Activated naive CD8-positive, alpha-beta T cell treated with anti-CD3 and anti-CD28 coated beads for 36 hours (primary cell): ENCODE measurements at places on chromosomes 11 and 22. TPM values are rescaled to one million over a fixed set of nuclear protein-coding genes. Genes with fewer than 3 reads are reported as not detected.

- no peak for DNase-seq
Observed at GRCh38 chr11:945986-946385, 20.3 kb downstream of the AP2A2 start.

- DNase-seq = no peak
Observed at GRCh38 chr11:59801981-59802638, 8.5 kb downstream of the MRPL16 start.

GRCh38 chr11:78214331-78215194 is 25.8 kb downstream of the USP35 start:
- DNase-seq = no peak

GRCh38 chr11:14669499-14669898 is 25.9 kb downstream of the PDE3B start:
- DNase-seq = no peak

DNA sequence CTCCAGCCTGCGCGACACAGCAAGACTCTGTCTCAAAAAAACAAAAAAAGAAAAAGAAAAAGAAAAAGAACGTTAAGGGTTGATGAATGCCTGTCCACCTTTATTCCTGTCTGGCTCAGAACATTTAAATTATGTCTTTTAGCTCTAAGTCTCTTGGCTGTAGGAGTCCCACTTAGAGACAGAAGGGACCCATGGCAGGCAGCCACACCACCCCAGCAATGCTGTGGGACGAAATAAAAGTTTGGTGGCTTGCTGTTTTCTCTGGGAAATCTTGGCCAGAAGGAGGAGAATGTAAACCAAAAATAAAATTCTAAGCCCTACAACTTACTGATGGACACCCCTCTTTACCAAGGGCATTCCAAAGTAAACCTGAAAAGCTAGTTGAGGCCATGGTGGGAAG is 38.9 kb upstream of the GNAZ start:
- no peak for DNase-seq

- DNase-seq = no peak
Observed at GRCh38 chr11:117585631-117586030, 211.4 kb downstream of the DSCAML1 start.

SCGB1D2 gene
- not detected for total RNA-seq
